ENCODE measurements at places on chromosomes 2 and 18. TPM values are rescaled to one million over a fixed set of nuclear protein-coding genes. Genes with fewer than 3 reads are reported as not detected.

- no peak for DNase-seq
These were observed 1344.4 kb upstream of the CELF4 start for GRCh38 chr18:38909972-38910371.

DNA sequence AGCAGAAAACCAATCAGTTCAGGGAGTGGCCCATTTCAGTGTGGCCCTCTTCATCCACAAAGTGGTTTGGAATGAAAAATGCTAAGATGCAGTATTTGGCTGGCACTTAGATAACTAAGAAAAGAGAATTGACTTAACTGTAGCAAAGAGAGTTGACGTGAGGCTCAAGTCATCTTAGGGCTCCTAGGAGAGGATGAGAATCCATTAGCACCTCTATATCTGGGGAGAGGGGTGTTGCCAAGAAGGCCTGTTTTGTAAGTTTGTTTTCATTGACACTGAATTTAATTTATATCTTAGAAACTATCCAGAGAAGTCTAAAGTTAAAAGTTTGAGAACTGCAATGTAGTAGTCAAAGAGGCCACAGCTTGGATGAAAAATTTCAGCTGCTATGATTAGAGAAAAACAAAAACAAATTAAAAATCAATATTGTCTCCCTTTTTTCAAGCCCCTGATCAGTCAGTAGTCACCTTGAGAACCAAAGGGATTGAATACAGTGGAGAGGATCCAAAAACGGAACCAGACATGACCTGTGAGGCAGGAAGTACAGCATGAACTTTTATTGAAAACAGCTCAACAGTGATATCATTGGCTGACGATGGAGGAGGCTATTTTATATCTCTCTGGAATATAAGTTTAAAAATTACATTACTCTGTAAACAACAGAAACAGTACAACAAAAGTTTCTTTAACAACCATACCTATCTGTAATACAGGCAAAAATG, 52.7 kb downstream of the PHLPP1 start:
- DNase-seq: no peak

- no peak for DNase-seq
These were observed 544.3 kb downstream of the ZNF804A start for GRCh38 chr2:185142677-185143076.

DNA sequence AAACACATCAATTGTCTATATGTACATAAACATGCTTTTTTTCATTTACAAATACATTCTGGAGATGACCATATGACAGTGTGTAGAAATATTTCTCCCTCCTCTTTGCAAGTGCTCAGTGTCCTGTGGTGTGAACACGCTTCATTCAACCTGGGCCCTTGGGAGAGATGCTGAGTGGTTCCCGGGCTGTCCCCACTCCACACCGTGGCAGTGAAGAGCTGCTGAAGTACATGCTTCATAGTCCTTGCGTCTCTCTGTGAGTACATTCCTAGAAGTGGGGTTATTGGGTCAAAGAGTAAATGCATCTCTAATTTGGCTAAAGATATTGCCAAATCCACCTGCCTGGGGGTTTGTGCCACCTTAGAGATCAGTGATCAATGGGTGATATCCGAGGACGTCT, 6.5 kb upstream of the GPR35 start:
- no peak for DNase-seq

- DNase-seq: no peak
These were observed 144.7 kb downstream of the CAPN13 start for GRCh38 chr2:30662268-30663131.

Gene HNMT
- total RNA-seq: 0.78 TPM

Gene AQP12A
- total RNA-seq: not detected
